ENCODE measurements at places on chromosomes 6 and 20.

DNA sequence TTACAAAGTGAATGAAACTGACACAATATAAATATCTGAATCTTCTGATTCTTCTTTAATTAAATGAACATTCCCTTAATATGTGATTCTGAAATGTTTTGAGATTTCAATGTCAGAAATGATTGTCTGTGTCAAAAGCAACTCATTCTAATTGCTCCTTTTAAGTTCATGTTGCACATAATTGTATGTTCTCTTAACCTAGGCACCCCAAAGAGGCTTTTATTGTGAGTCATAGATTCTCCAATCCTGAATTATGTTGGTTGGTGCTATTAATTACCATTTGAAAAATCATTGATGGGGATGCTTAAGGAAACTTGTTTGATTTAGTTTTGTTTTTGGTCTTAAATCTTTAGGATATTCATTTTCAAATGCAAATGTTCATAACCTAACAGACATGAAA, 829.7 kb upstream of the CITED2 start:
- no peak for DNase-seq

DNA sequence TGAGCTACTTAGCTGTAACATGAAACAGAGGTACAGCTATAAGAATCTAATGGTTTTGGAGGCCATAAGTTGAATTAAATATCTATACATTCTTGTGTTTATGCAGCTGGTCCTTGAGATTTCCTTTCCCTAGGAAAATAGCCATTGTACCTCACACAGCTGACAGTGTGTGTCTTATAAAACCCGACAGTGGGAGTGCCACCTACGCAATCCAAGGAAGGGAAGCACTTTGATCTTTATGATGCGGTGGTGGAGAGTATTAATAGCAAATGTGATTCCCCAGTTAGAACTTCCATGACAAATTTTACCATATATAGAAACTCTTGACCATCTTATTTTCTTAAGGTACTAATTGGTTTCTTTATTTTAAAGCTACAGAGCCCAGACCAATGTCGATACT, 149.5 kb downstream of the TMEM200A start:
- DNase-seq = no peak

- peak; percentile 86 for DNase-seq
Measured at GRCh38 chr6:11366183-11366933, 133.9 kb upstream of the NEDD9 start.

DNA sequence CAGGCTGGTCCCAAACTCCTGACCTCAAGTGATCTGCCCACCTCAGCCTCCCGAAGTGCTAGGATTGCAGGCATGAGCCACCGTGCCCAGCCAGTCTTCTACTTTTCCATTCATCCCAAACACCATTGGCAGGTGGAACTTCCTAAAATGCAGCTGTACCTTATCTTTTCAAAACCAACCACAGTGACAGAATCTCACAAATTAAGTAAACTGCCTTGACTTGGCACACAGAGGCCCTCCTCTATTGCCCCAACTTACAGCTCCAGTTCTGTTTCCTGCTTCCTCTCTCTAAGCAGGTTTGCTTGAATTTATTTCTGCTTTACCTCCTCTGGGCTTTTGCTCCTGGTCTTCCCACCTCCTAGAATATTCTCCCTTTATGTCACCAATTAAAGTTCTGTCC, 7.6 kb downstream of the MYB start:
- no peak for DNase-seq

GRCh38 chr6:29943053-29943966, 978 bp downstream of the HLA-A start:
- DNase-seq = peak; percentile 78

GRCh38 chr6:155408981-155409380, 46.7 kb downstream of the NOX3 start:
- no peak for DNase-seq

DNA sequence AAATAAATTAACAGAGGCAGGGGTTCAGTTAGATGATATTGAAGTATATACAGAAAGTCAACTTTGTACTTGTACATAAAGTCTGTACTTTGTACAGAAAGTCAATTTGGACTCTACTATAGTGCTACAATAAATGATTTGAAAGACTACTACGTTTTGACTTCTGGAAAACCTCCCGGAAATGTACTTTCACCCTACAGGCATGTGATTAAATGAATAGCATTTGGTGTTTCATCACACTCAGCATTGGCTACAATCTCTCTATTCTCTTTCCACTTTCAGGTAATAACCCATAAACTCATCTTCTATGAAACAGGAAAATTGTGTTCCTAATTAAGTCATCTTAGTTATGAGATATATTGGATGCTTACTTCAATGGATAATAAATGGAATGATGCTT, 25.6 kb upstream of the MC3R start:
- no peak for DNase-seq

DNA sequence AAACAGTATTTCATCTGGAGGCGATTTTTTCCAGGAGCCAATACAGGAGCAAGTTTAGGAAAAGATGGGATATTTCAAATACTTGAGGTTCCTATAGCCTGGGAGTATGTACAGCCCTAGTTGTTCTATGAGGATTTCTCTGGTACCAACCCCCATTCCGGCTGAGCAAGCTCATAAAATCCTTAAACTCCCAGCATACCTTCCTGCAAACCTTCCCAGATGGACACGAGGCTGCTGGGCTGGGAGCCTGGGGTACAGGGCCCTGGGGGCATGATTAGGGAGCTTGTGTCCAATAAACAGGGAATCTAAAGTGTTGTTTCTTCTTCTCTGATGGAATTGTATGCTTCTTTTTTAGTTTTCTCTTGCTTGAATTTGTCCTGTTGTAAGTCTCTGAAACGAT, 1.5 kb downstream of the PRRC2A start:
- no peak for DNase-seq

GRCh38 chr20:34636648-34637047, 40.2 kb downstream of the PIGU start:
- no peak for DNase-seq

DNA sequence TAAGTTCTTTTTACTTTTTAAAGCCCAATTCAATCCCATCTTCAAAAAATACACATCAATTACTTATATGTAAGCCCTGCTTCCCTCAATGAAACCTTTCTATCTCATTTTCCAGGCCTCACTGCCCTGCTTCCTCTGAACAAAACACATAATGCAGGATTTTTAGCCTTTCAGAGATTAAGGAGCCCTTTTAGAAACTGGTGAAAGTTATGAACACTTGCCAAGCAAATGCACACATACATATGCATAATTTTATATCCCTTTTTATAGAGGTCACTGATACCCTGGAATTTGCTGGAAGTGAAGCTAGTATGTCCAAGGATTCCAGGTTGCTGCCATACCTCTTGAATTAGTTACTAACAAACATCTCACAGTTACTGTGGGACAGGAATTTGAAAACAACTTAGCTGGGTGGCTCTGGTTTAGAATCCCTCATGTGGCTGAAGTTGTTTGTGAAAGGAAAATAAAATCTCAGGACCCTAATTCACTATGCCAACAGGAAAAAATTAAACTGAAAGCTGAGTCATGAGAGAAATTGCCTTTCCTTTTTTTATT, 75.8 kb downstream of the UBE3D start:
- DNase-seq = no peak

DNA sequence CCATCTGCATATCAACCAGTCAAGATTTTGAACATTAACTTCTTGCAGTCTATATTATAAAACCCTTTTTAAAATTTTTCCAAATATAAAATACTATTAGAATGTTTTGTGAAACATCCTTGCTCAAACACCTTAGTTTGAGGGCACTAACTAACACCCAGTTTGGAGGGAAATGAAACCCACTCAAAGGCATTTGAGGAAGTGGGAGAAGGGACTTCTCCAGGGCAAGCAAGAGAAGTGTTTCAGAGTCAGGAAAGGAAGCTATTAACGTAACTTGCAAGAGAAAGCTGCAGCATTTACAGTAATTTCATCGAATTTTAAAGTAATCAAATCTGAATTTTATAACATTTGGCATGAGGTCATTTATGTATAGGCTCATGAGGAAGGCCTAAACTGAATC, 21.3 kb downstream of the MTFR2 start:
- no peak for DNase-seq

- DNase-seq = no peak
Measured at GRCh38 chr6:20292905-20293304, 80.6 kb upstream of the MBOAT1 start.

GRCh38 chr6:140809694-140810101, 1323.0 kb upstream of the GJE1 start:
- DNase-seq = peak; percentile 72

Measured in activated CD4-positive, alpha-beta T cell treated with anti-CD3 and anti-CD28 coated beads, Interleukin-2, amount 10 ng/mL, durations not matched to agents 24 days and 14 days (primary cell).